ENCODE measurements at places on chromosomes 12 and 14. TPM values are rescaled to one million over a fixed set of nuclear protein-coding genes. Genes with fewer than 3 reads are reported as not detected.

The KRT79 gene
- 0.28 TPM for total RNA-seq

The ABHD12B gene
- not detected for total RNA-seq

The RECQL gene
- 86.5 TPM for total RNA-seq

The NOS1 gene
- total RNA-seq, result not detected

The HOXC10 gene
- total RNA-seq, result not detected

The PCED1B gene
- 0.45 TPM for total RNA-seq

The ZFHX2 gene
- total RNA-seq, result 0.27 TPM

The NAB2 gene
- total RNA-seq, result 16.8 TPM

The FAM181A gene
- not detected for total RNA-seq

The GCH1 gene
- 1.4 TPM for total RNA-seq

The CABP1 gene
- total RNA-seq, result 0.09 TPM

The SLCO1A2 gene
- total RNA-seq, result not detected

The DDHD1 gene
- total RNA-seq, result 12.0 TPM

The CLSTN3 gene
- total RNA-seq, result 14.3 TPM

The KLRC1 gene
- not detected for total RNA-seq

The B4GALNT3 gene
- not detected for total RNA-seq

The RPS6KL1 gene
- 6.1 TPM for total RNA-seq

The TAS2R9 gene
- total RNA-seq, result 0.09 TPM

The LBHD2 gene
- not detected for total RNA-seq

The ADGRD1 gene
- total RNA-seq, result 0.09 TPM

The IL22 gene
- not detected for total RNA-seq

The LRTM2 gene
- not detected for total RNA-seq

All from endothelial cell of coronary artery (primary cell).